Kidney epithelial cell (primary cell): ENCODE measurements at places on chromosomes 6 and 20.

DNA sequence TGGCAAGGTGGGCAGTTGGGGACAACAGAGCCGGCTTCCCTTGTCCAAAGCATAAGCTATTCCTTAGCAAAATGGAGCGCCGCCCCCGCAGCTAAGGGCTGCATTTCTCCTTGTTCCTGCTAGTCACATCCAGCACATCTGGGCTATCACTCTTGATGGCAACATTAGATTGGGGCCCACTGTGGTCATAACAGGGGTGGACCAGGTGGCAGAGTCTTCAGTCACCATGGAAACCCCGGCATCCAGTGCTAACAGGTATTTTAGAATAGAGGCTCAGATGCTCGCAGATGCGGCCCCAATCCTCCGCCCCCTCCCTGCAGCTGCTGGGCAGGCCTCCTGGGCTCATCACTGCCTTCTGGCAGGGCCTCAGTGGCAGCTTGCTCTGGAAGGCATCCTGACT is 168.2 kb upstream of the PROKR2 start:
- no peak for DNase-seq

DNA sequence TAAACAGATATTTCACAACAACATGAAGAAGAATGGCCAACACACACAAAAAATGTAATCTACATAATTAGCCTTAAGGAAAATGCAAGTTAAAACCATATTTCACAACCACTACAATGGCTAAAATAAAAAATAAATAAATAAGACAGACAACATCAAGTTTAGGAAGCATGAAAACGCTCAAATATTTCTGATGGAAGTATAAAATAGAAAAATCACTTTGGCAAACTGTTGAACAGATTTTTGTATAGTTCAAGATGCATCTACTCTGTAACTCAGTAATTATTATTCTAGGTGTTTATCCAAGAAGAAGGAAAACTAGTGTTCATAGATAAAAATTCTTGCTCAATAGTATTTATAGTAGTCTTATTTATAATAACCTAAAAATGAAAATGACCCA is 1410.1 kb upstream of the ADGRB3 start:
- DNase-seq: no peak

- no peak for DNase-seq
These were observed 26.3 kb downstream of the C6orf89 start for GRCh38 chr6:36912030-36912454.

- no peak for DNase-seq
These were observed 5.2 kb downstream of the STK38 start for GRCh38 chr6:36542041-36542440.

DNA sequence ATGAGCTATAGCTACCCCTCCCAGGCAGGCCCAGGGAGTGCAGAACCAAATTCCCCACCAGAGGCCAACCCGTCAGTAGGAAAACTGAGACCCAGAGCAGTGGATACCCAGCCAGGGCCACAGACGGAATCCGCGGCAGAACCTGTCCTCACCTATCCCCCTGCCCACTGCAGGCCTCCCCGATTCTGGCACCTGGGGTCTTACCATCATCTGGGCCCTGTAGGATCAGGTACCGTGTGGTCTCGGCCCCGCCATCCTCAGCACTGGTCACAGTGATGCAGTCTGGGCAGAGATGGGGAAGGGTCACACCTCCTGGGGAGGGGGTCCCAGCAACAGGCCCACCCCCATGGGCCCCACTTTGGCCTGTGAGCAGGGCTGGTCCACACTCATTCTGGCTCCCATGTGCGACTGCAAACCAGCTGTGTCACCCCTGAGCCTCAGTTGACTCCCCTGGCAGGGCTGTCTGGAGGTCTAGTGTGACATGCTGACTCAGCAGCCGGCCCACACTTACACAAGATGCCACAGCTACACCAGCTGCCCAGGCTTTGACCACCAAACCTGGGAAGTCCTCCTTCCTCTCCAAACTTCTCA is 3.8 kb downstream of the ZNF335 start:
- no peak for DNase-seq

GRCh38 chr6:15672818-15673217 is 10.0 kb upstream of the DTNBP1 start:
- no peak for DNase-seq

DNA sequence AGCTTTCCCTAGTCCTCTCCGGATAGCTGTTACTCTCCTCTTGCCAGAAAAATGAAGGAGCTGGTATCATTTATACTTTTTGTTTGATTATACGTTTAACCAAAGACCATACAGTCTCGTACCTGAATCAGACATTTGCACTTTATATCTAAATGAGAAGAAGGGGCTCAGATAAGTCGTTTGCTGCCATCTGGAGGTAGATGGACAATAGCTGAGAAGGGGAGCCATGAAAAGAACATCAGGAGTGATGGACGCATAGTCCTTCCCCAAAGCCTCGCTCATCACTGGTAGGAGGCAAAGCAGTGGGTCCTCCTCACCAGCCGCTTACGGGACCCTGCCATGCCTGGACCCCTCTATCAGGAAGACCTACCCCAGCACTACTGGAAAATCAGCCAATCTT is 45.4 kb downstream of the RPF2 start:
- DNase-seq: no peak

GRCh38 chr6:166643891-166644590 is 17.0 kb upstream of the RPS6KA2 start:
- no peak for DNase-seq

GRCh38 chr6:91268941-91269340 is 682.1 kb upstream of the MAP3K7 start:
- DNase-seq: no peak

- no peak for DNase-seq
These were observed 31.4 kb downstream of the AFDN start for GRCh38 chr6:167858086-167858591.

GRCh38 chr6:156883497-156884252 is 106.5 kb downstream of the ARID1B start:
- DNase-seq: no peak

- DNase-seq: peak; percentile 5
These were observed 77.8 kb downstream of the CD164 start for GRCh38 chr6:109304284-109305015.

DNA sequence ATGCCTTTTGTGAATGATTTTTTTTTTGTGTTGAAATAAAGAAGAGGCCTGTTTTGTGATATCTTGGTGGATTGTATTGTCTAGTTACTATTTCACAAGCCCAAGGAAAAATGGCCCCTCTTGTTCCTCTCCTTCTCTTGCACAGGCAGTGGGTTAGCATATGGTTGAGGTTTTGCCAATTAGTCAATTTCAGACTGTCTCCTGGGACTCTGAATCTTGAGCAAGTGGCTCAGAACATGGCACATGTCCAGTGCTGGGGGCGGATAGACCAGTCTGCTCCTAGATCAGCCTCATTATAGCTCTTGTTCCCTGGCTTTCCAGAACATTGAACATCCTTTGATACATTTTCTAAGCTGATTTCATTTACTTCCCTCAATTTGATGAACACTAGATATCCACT is 589.2 kb downstream of the PHF3 start:
- no peak for DNase-seq

GRCh38 chr6:40960742-40961430 is 78.1 kb downstream of the UNC5CL start:
- no peak for DNase-seq

- DNase-seq: no peak
These were observed 50.0 kb downstream of the OSTM1 start for GRCh38 chr6:108024427-108025073.

GRCh38 chr6:18350712-18351111 is 36.4 kb upstream of the RNF144B start:
- no peak for DNase-seq

DNA sequence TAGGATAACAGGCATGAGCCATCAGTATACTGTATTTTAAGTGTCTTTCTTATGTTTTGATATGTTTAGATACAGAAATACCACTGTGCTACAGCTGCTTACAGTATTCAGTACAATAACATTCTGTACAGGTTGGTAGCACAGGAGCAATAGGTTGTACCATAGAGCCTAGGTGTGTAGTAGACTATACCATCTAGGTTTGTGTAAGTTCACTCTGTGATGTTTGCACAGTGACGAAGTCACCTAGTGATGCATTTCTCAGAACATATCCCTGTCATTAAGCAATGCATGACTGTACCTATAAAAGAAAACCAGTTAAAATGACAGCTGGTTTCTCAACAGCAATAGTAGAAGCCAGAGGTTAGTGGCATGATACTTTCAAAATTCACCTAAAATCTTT is 3.0 kb upstream of the ZBTB24 start:
- DNase-seq: no peak

- DNase-seq: peak; percentile 95
These were observed 234.5 kb upstream of the ZNF217 start for GRCh38 chr20:53828088-53828681.

- DNase-seq: no peak
These were observed 29.7 kb downstream of the RPF2 start for GRCh38 chr6:111011360-111012142.

GRCh38 chr6:34934516-34934915 is 45.5 kb downstream of the ANKS1A start:
- no peak for DNase-seq

DNA sequence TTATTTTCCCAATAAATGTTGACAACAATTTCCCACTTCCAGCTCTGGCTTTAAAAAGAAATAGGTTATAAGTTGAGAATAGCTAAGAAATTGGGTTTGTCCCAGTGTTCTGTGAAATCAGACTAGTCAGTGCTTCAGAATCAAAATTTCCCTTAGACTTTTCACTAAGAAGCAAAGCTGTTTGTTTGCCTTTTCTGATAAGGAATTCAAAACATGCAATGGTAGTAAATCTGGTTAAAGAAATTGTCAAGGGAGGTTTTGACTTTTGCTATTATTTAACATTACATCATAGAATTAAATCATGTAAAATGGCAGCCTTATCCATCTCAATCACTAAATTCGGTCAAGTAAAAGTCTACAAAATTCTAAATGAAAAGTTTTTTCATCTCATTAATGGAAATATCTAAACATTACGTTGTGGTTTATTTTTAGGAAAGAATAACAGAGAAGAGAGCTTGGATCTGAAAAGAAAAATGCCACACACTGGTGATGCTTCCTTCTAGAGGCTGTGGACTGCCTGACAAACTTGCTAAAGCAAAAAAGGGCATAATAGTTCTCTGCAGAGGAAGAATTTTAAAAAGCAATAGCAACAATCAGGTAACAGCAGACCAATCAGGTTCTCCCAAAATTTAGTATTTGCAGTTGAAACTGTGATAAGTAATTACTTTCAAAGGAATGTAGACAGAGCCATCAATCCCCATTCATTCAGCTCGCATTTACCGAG is 36.4 kb downstream of the PLAGL1 start:
- DNase-seq: no peak

DNA sequence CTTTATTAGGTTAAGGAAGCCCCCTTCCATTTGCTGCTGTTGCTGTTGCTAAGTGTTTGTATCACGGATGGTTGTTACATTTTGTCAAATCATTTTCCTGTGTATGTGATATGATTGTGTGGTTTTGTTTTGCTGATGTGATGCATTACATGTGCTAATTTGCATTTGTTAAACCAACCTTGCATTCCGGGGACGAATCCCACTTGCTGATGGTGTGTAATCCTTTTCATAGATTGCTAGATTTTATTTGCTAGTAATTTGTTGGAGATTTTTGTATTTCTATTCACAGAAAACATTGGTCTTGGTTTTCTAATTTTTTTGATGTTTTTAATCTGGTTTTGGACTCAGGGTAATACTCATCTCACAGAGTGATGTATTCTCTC is 167.8 kb downstream of the WDR27 start:
- DNase-seq: no peak

- no peak for DNase-seq
These were observed 58.0 kb downstream of the TBXT start for GRCh38 chr6:166109608-166110007.

DNA sequence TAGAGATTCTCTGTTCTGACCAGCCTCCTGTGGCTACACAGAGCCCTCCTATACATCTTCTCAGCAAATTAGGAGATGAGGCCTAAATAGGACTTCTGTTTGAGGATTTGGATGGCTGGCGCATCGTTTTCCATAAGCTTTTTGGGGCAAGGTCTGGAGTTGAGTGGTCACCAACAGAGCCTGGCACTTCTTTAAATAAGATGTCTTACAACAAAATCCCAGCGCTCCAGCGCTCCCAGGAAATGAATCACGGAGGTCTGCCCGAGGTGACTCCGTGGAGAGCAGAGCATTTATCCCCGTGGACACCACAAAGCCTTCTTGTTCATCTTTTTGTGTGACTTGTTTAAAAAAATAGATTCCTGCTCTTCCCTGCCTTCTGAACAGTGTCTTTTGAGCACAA is 75.3 kb downstream of the GNAS-AS1 start:
- DNase-seq: no peak

GRCh38 chr20:60334911-60335310 is 376.7 kb downstream of the CDH26 start:
- no peak for DNase-seq

GRCh38 chr6:129340983-129341382 is 369.0 kb downstream of the ARHGAP18 start:
- no peak for DNase-seq

DNA sequence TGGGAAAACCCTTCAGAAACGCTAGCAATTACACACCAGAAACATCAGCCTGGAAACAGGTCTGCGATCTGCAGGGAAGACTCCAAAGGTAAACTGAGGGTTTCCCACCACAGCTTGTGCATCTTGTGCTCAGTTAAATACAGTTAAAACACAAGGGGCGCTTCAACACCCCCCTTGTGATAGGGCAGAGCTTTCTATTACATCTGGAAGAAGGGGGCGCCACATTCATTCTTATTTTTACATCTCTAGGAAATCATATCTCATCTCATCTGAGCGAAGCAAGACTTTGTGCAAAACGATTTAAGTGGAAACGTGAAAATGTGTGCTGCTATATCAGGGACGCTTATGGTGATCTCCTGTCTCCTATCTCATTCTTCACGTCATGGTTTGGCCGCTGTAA is 58.5 kb downstream of the PRND start:
- DNase-seq: no peak
